Ureter (tissue), 1 donor: ENCODE measurements at places on chromosomes 7 and 10. TPM values are rescaled to one million over a fixed set of nuclear protein-coding genes. Genes with fewer than 3 reads are reported as not detected.

Gene BAIAP2L1
- total RNA-seq, result 36.5 TPM

Gene COL17A1
- total RNA-seq, result 18.5 TPM

Gene EPHA1
- total RNA-seq, result 24.9 TPM

Gene PNLIPRP3
- total RNA-seq, result not detected

Gene ANXA8L1
- total RNA-seq, result 65.7 TPM

Gene MBL2
- not detected for total RNA-seq

Gene HYAL4
- total RNA-seq, result 0.23 TPM

Gene MMD2
- not detected for total RNA-seq

Gene TUBAL3
- not detected for total RNA-seq

Gene PON3
- 5.5 TPM for total RNA-seq

Gene PVRIG
- total RNA-seq, result 1.1 TPM

Gene MICU1
- 48.2 TPM for total RNA-seq
